ENCODE measurements at places on chromosomes 4 and X.

DNA sequence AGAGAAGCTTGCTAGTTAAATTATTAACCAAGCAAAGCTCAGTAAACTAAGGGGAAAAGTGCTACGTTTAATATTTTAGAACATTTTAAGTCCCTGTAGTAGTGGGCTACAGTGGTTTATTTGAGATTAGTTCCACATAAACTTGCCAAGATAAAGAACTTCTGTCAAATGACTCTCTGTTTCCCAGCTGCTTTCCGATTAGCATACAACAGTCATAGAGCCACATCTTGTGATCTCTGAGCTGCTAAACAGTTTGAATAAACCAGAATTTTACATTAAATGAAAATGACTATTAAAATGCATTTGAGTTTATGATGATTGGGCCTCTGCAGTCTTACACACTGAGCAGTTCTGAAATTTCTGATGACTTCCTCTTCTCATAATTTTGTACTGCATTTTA is 568.5 kb downstream of the IQCM start:
- no peak for DNase-seq

DNA sequence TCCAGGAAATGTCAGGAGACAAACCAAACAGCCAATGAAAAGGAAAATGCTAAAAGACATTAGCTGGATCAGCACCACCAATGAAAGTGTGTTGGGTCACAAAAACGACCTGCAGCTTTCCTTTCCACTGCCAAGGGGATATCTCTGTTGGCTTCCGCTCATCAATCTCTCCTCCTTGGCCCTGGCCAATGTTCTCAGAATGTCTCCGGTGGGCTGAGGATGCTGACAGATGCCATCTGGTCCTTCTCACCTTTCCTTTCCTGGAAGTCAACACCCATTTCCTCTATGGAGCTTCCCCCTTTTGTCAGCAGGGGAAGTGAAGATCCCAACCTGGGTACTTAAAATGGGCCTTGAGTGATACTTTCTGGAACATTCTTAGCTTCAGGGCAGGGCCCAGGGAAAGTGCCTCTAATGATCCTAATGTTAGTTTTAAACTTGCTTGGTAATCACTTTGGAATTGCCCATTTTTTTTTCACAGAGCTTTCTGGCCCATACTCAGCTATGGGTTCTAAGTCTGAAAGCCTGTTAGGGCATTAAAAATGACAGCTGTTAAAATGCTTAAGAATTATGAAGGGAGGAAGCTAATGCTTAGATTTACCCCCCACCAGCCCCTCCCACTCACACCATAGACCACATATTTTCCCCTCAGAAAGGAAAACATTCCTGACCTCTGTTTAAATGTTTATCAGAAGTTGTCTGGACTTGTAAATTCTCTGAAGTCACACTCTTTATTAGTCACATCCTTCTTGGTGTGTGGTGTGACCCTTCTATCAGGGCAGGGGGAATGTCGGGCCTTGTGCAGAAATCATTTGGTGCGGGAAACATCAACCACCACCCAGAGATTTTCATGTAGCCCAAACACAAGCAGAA is 29.2 kb downstream of the IGFBP7 start:
- DNase-seq = no peak

- DNase-seq = no peak
Measured at GRCh38 chr4:28232951-28233350, 1372.3 kb downstream of the STIM2 start.

DNA sequence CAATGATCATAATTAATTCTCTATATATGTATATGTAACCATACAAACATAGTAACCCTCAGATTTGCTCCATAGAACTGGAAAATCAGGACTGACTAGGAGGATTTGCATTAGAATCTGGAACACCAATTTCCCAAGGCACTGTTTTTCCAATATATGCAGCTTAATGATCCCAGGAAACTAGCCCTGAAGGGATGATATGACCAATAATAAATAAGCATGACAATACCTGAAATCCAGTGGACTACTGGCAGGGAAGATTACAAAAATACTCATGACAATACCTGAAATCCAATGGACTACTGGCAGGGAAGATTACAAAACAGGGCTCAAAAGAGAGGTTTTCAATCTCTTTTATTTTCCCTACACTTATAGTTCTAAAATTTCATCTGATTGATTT is 98.4 kb downstream of the PCDH7 start:
- DNase-seq = no peak

DNA sequence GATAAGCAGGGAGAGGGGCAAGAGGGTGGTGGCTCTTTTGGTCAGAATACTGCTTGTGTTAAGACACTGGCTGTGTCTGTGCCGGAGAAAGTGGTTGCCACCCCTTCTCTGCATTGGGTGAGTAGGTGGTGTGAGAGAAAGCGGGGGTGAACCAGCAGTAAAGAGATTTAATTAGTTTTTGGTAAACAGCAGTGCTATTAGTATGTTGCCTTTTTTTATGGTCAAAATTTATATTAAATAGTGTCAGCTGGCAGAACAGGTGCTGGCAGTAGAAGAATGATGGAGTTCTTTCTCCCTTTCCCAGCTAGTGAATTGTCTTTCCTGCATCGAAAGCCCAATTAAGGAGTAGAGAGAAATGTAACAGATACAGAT is 181.6 kb downstream of the LARP7 start:
- DNase-seq = no peak

- DNase-seq = no peak
Measured at GRCh38 chr4:125070861-125071260, 243.9 kb upstream of the FAT4 start.

- no peak for DNase-seq
Measured at GRCh38 chr4:141339391-141339790, 118.7 kb downstream of the ZNF330 start.

- DNase-seq = no peak
Measured at GRCh38 chr4:52059372-52059771, 8.3 kb downstream of the SPATA18 start.

- DNase-seq = no peak
Measured at GRCh38 chrX:2517055-2517454, 16.3 kb upstream of the DHRSX start.

DNA sequence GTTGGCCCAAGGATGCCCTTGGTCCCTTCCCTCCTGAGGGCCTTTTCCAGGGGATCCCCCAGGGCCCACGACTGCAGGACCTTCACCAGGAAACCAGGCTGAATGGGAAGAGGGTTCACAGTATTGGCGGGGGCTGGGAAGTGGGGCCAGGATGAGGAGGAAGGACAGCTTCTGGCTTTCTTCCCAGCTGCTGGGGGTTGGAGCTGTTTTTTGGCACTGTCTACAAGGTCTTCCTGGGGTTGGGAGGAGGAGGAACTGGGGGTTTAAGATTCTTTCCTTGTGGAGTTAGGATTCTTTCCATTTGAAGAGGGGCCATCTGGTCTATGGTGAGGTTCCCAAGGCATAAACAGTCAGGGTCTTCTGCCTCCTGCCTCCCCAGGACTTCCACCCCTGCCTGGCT is 64.8 kb downstream of the KIF4A start:
- DNase-seq = no peak

GRCh38 chrX:40278340-40279090 is 180.8 kb upstream of the BCOR start:
- peak; percentile 44 for DNase-seq

DNA sequence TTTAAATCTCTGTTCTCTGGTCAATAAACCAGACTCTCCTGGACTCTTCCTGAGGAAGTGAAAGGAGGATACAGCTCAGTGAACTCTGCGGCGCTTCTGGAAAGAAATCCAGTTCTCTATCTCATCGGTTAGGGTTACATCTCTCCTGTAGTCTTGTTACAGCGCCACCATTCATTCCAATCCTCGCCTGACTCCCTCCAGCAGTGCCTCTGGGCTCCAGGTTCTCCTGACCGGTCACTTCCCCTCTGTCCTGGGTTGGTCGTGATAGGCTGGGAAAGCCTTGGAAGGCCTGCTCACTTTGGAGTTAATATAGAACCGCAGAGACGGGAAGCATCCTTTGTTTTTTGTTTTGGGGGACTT is 97.0 kb upstream of the STOX2 start:
- no peak for DNase-seq

DNA sequence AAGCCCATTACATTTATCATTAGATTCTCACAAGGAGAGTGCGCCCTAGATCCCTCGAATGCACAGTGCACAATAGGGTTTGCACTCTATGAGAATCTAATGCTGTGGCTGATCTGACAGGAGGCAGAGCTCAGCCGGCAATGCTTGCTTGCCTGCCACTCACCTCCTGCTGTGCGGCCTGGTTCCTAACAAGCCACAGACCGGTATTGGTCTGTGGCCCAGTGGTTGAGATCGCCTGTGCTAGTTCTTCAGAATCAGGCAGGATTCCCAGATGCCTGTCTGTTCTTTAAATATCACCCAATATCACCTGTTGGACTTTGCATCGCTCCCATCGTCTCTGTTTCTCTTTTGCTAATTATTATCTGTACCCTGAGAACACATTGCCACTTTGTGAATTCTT is 14.0 kb downstream of the DSPP start:
- no peak for DNase-seq

DNA sequence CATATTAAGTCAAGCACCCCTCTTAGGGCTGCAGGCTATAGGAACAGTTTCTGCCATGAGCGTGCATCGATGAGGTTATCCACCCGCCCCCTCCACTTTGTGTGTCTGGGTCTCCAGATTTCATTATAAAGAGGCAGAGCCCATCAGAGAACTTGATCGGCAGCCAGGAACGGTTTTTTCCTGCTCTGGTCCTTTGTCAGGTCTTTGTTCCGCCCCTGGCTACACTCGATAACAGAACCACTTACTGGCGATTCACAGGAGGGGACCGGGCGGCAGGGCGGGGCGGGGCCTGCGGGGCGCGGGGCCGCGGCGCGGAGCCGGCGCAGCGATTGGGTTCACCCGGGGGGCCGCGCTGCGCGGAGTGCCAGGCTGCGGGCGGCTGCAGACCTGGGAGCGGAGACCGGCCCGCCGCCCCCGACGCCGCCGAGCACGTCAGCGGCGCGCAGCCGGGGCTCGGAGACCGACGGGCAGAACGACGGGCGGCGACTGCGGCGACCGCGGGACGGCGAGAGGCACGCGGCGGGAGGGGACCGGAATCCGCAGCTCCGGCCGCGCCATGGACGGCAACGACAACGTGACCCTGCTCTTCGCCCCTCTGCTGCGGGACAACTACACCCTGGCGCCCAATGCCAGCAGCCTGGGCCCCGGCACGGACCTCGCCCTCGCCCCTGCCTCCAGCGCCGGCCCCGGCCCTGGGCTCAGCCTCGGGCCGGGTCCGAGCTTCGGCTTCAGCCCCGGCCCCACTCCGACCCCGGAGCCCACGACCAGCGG is at the start of gene SLC10A4:
Gene SLC10A4 (plus strand): TSS at position 338 of the 771 bp plus-strand sequence. CDS start 219 bp downstream, at position 557.
- DNase-seq = peak; percentile 13

DNA sequence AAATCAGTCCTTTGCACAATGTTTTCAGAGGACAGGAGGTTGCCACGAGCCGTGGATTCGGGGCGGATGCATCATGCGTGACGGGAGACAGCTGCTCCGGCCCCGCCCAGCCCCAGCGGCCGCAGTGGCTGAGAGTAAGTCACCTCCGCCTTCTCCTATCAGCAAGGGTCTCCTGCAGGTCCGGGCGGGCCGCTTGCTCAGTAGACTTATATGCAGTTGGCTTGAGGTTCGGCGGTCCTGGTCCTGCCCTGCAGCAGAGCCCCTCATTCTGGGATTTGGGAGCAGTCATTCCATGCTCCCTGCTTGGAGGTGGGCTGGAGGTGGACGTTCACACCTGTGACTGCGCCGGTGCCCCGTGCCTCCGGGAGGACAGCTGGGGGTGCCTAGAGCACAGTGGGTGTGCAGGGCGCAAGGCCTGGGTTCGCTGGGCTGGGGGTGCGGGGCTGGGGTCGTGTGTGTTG is 86.3 kb upstream of the ADRA2C start:
- DNase-seq = no peak

DNA sequence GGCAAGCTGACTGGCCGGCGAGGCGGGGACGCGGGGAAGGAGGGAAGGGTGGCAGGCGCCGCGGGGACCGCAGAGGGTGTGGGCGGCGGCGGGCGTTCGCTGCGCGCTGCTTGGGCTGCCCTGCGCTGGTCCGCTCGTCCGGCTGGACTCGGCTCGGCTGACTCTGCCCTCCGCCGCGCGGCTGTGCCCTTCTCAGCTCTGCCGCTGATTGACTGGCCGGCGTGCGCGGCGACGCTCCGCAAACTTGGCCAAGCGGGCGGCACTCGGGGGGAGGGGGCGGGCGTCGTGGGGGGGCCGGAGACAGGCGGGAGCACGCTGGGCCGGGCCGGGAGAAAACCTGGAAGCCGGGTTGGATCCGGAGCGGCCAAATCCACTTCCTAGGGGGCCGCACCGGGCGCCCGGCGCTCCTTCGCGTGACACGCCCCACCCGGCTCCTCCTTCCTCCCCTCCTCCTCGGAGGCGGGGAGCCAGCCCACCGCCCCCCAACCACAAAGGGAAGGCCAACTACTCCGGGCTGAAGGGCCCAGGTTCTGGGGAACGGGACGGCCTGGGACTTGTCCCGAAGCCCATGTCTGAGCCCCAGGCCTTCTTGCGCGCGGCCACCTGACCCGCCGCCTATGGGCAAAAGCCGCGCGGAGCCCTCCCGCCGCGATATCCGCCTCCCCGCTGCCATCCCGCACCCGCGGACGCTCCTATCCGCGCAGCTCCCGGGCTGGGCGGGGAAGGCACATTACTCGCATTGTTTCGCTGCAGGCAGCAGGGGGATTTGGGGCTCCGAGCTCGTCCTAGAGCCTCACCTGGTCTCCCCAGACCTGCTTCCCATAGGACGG is at the start of gene GPC4:
Gene GPC4 (minus strand): TSS at position 214 of the 830 bp plus-strand sequence. CDS start 524 bp downstream, outside the sequence.
- no peak for DNase-seq

GRCh38 chrX:41558531-41558930 is 111.4 kb downstream of the NYX start:
- DNase-seq = peak; percentile 40

GRCh38 chr4:166655231-166655630 is 579.1 kb downstream of the SPOCK3 start:
- DNase-seq = no peak

- DNase-seq = no peak
Measured at GRCh38 chrX:14932136-14932535, 58.9 kb downstream of the MOSPD2 start.

- no peak for DNase-seq
Measured at GRCh38 chrX:77415161-77415560, 32.0 kb upstream of the FGF16 start.

DNA sequence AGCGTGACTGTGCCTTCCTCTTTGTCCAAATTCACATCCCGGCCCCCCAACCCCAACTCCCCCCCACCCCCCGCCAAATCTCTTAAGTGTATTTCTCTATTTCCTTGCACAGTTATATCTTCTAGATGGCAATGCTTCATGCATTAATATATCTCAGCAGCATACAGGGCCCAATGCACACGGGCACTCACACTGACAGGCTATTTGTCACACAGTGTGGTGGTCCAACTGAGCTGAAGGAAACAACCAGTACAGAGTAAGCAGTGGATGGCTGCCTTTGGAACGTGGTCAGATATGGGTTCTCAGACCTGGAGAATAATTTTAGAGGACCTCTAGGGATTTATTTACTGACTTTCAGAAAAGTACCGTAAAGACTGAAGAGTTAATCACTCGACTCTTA is 681 bp downstream of the EXOC1 start:
- no peak for DNase-seq
